ENCODE measurements at places on chromosomes 1 and 21.

- H3K4me1 ChIP-seq, result peaks cover 8% of the 10 kb centered on the region
- no peaks in the 10 kb centered on the region for H3K36me3 ChIP-seq
- H3K27me3 ChIP-seq, result no peaks in the 10 kb centered on the region
- H3K27ac ChIP-seq, result no peak overlapping the region
- no peak overlapping the region for H3K4me3 ChIP-seq
- DNase-seq, result no peak
Measured at GRCh38 chr1:115592264-115592663, 49.5 kb upstream of the VANGL1 start.

- no peaks in the 10 kb centered on the region for H3K27me3 ChIP-seq
- H3K4me3 ChIP-seq, result peak overlapping the region; percentile 98
- H3K36me3 ChIP-seq, result no peaks in the 10 kb centered on the region
- no peak for DNase-seq
- H3K4me1 ChIP-seq, result peaks cover 47% of the 10 kb centered on the region
Measured at GRCh38 chr1:179881642-179882252, 338 bp upstream of the TOR1AIP1 start.

DNA sequence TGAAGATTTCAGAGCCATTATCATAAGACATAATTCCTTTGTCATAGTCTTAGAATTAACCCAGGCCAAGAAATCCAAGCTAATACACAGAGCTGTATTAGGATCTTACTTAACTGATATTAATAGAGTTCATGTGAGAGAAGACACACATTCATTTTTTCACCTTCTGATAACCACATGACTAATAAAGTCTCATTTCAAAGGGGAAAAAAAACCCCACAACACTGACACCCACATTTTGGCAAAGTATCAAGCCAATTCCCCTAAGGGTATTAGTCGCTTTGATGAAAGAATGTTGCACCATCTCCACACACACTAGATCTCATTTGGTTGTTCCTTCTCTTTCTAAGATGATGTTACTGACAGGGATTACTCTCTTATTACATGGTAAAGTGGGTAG lies 344.4 kb upstream of the ESRRG start:
- no peak for DNase-seq
- no peaks in the 10 kb centered on the region for H3K27me3 ChIP-seq
- H3K36me3 ChIP-seq, result peaks cover 2% of the 10 kb centered on the region
- no peak overlapping the region for H3K27ac ChIP-seq
- no peak overlapping the region for H3K4me3 ChIP-seq

DNA sequence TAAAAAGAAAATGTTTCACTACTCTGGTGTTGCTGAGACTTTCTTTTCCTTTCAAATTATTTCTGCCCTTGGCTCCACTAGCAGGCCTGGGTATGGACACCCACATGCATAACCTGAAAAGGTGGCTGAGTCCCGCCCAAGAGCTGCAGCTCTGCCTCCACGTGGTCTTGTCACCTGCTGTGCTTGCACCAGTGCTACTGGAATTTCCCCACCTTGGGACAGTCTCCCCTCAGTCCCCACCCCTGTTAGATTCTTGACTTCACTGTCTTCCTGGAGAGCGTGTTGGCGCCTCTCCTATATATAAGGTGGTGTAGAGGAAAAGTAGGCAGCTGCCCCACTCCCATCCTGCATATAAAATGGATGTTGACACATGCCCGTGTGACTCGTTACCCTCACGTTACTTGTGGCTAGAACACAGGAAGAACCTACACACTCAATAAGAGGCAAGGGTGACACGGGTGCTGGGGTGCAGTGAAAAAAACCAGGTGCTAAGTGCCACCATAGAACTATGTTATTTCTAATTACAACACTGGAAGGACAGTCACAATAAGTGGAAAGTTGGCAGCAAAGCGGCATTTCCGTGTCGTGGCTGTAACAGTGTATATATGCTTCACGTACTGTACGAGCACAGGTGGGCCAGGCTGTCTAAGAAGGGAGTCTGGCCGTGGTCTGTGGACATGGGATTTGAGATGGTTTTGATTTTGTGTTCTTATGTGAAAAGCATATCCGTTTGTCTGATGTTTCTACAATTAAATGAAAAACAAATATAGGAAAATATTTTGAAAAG lies 61.0 kb downstream of the POFUT2 start:
- H3K27me3 ChIP-seq, result no peaks in the 10 kb centered on the region
- no peak overlapping the region for H3K27ac ChIP-seq
- no peaks in the 10 kb centered on the region for H3K36me3 ChIP-seq
- no peak overlapping the region for H3K4me3 ChIP-seq
- H3K4me1 ChIP-seq, result no peaks in the 10 kb centered on the region

- peaks cover 78% of the 10 kb centered on the region for H3K27me3 ChIP-seq
- H3K36me3 ChIP-seq, result no peaks in the 10 kb centered on the region
- H3K4me1 ChIP-seq, result peaks cover 45% of the 10 kb centered on the region
Measured at GRCh38 chr1:61081686-61082310, 563 bp upstream of the NFIA start.

DNA sequence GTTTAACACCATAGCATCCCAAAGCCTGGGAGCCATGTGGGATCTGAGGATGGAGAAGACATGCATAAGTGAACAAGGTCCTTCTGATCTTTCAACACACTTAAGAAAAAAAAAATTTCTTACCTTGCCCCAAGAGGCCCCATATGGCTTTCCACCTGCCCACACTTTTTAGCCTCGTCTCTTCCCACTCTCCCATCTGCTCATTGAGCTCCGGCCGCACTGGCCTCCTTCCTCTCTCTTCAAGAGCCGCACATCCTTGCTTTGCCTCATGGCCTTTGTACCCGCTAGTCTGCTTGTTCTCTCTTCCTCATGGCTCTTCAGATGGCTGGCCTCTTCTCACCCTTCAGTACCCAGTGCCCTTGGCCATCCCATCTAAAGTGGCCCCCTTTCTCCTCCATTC lies 70.2 kb upstream of the PDE4B start:
- DNase-seq, result no peak
- no peaks in the 10 kb centered on the region for H3K36me3 ChIP-seq
- H3K4me3 ChIP-seq, result no peak overlapping the region
- H3K27me3 ChIP-seq, result peaks cover 23% of the 10 kb centered on the region
- no peak overlapping the region for H3K27ac ChIP-seq

DNA sequence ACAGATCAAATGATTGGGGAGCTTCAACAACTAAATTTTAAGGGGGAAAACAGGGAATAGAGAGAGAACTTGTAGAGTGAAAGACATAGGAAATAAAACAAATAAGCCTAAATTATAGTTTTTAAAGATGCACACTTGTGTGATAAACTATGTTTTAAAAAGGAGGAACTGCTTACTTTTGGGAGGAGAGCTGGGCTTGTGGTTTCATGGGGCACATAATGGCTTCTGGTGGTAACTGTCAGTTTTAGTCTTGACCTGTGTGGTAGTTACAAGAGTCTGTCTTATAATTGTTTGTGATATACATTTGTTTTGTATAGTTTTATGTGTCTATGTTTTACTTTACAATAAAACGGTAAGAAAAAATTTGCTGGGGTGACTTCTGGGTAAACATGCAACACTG lies 165.3 kb downstream of the COL24A1 start:
- H3K4me3 ChIP-seq, result no peak overlapping the region
- no peak for DNase-seq
- H3K27me3 ChIP-seq, result no peaks in the 10 kb centered on the region
- no peaks in the 10 kb centered on the region for H3K36me3 ChIP-seq
- H3K4me1 ChIP-seq, result peaks cover 3% of the 10 kb centered on the region
- H3K27ac ChIP-seq, result no peak overlapping the region

DNA sequence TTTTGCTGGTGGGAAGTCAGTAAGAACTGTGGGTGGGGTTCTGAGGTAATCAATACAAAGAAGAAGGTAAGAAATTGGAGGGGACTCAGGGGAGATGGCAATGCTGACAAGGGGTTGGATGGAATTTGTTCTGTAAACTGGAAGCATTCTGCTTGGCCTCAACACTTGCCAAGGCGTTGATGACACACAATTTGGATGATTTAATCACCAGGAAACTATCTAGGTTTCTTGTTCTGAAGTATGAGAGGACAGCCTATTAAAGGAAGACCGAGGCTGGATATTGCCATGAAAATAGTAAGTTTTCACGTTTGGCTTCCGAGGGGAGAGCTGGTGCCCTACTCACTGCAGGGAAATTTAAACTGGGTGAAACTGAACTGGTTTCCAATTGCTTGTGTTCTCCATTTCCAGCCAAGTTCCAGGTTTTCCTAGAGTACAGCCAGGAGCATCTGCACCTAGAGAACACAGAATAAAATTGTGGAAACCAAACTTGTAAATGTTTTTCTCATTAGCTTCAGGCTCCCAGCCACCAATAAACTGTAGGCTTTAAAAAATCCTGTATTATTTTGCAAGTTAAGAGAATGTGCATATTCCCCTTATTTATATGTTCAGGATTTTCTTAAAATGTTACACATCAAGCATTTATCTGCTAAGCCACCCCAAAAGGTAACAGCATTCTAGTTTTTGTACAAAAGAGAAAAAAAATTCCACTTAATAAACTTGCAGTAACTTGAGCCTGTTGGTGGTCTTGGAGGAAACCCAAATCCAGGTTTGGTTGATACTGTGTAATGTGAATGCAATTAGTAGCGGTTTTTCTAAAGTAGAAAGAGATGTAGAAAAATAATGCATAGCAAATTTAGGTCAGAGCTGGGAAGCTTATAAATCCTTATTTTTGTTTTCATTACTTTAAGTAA lies 53.8 kb downstream of the ROR1 start:
- peak overlapping the region; percentile 13 for H3K27ac ChIP-seq
- peaks cover 7% of the 10 kb centered on the region for H3K4me1 ChIP-seq
- no peaks in the 10 kb centered on the region for H3K27me3 ChIP-seq

DNA sequence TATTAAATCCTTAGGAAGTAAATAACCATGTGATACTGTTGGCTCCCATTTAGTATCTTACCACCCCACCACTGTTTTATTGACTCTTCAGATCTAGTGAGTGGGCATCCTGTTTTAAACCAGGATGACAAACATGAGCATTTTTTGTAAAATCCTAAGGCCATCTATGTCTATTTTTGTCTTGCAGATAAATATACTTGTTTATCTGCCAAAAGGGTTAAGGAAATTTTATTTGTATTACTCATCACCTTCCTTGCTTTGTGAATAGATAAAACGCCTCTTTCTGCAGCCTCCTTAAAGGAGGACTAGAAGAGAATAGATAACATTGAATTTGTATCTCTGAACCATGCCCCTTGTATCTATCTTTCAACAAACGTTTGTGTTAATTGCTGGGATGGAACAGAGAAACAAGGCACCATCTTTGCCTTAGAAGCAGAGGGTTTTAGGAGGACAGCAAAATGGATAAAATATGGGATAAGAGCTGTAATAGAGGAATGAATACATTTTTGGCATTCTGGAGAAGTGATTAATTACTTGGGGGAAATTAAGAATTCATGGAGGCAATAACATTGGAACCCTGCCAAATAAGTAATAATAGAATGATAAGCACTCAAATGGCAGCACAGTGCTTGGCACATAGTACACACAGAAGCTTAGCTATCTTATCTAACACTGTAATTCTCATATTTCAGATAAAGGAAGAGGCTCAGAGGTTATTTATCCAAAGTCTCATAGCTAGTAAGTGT lies 14.7 kb downstream of the YTHDF2 start:
- H3K4me1 ChIP-seq, result peaks cover 40% of the 10 kb centered on the region
- no peak overlapping the region for H3K27ac ChIP-seq
- H3K27me3 ChIP-seq, result no peaks in the 10 kb centered on the region
- peaks cover 16% of the 10 kb centered on the region for H3K36me3 ChIP-seq
- no peak overlapping the region for H3K4me3 ChIP-seq
- no peak for DNase-seq

GRCh38 chr1:84754386-84754703 lies 64.1 kb upstream of the SSX2IP start:
- H3K27me3 ChIP-seq, result peaks cover 7% of the 10 kb centered on the region
- H3K27ac ChIP-seq, result no peak overlapping the region
- no peaks in the 10 kb centered on the region for H3K36me3 ChIP-seq
- peaks cover 21% of the 10 kb centered on the region for H3K4me1 ChIP-seq

- no peaks in the 10 kb centered on the region for H3K36me3 ChIP-seq
- H3K27me3 ChIP-seq, result no peaks in the 10 kb centered on the region
- H3K4me1 ChIP-seq, result peaks cover 35% of the 10 kb centered on the region
- H3K27ac ChIP-seq, result peak overlapping the region; percentile 97
- no peak for DNase-seq
Measured at GRCh38 chr1:200670242-200671118, 773 bp upstream of the DDX59 start.

DNA sequence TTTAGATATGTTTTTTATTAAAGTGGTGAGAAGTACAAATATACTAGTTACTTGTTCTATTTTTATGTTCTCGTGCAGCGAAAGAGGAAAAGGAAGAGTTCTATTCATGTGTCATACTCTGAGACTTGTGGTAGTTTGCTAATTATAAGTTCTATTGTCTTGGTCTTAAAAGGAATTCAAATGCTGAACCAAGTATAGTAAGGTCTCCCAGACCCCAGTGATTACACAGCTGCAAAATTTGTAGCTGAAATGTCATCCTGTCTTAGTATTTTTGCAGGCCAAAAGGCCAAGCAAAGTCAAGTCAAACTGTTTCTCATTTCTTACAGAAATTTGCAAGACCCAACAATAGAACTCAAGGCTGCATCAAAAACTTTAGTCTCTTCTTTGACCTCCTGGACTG lies 268.7 kb downstream of the CHRM3 start:
- no peak for DNase-seq
- H3K36me3 ChIP-seq, result no peaks in the 10 kb centered on the region
- H3K4me3 ChIP-seq, result no peak overlapping the region
- no peaks in the 10 kb centered on the region for H3K27me3 ChIP-seq
- no peak overlapping the region for H3K27ac ChIP-seq

DNA sequence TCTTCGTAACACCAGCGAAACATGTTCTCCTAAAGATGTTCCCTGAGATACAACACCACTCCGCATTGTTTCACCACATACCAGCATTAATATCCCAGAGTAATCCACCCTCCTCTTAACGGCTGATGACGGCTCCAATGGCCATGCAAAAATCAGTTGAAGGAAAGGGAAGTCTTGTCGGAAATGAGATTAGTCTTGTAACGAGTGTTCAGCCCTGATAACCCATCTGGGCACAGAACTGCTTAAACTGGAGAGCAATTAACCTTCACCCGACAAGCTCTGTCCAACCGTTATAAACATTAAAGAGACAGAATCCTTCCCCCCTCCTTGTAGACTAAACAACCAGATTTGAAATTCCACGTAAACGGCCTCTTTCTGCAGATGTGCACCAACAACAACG lies 21.9 kb downstream of the ERG start:
- peaks cover 5% of the 10 kb centered on the region for H3K4me1 ChIP-seq
- H3K4me3 ChIP-seq, result no peak overlapping the region
- H3K36me3 ChIP-seq, result no peaks in the 10 kb centered on the region
- H3K27ac ChIP-seq, result no peak overlapping the region
- no peaks in the 10 kb centered on the region for H3K27me3 ChIP-seq
- DNase-seq, result no peak
